Myocyte (in vitro differentiated cells): ENCODE measurements at places on chromosomes 16 and 17. TPM values are rescaled to one million over a fixed set of nuclear protein-coding genes. Genes with fewer than 3 reads are reported as not detected.

CD300E gene
- total RNA-seq, result not detected in 2 replicates

ASGR1 gene
- 0.13 TPM in 1 of 2 replicates, not detected in the other for total RNA-seq

CIAO3 gene
- total RNA-seq, result 39.2 TPM in 2 replicates

TEDC2 gene
- 5.7 and 10.4 TPM in 2 replicates for total RNA-seq

GRCh38 chr16:11410376-11411058, 65.3 kb downstream of the RMI2 start:
- DNase-seq, result no peak

- no peak for DNase-seq
These were observed 84.2 kb downstream of the WWOX start for GRCh38 chr16:78183437-78184237.

DNA sequence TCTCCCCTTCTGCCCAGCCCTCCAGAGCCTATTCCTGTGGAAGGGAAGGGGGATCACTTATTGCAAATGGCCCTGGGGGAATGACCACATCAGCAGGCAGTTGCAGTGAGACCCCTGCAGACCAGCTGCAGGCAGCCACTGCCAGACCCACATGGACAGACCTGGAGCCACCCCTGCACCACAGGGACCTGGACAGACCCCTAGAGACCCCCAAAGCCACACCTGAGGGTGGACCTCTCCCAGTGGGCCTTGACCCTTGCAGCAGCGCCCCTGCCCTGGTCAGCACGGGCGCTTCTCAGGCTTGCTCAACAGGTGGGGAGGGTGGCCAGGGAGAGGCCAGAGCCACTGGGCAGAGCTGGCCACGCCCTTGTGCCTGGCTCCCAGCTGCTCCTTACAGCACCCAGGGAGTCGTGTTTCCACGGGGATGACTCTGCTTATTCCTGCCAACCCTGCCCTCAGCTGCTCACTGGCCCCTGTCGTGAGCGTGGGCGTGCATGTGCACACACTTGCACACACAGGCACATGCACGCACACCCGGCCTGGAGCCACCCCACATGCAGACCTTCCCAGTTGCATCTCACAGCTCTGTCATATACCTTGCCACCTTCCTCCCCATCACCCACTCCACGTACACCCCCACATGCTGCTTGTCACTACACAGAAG, 1.3 kb upstream of the SCN4A start:
- DNase-seq, result peak; percentile 92

GRCh38 chr16:27792486-27793248, 242.7 kb downstream of the KATNIP start:
- DNase-seq, result no peak

DNA sequence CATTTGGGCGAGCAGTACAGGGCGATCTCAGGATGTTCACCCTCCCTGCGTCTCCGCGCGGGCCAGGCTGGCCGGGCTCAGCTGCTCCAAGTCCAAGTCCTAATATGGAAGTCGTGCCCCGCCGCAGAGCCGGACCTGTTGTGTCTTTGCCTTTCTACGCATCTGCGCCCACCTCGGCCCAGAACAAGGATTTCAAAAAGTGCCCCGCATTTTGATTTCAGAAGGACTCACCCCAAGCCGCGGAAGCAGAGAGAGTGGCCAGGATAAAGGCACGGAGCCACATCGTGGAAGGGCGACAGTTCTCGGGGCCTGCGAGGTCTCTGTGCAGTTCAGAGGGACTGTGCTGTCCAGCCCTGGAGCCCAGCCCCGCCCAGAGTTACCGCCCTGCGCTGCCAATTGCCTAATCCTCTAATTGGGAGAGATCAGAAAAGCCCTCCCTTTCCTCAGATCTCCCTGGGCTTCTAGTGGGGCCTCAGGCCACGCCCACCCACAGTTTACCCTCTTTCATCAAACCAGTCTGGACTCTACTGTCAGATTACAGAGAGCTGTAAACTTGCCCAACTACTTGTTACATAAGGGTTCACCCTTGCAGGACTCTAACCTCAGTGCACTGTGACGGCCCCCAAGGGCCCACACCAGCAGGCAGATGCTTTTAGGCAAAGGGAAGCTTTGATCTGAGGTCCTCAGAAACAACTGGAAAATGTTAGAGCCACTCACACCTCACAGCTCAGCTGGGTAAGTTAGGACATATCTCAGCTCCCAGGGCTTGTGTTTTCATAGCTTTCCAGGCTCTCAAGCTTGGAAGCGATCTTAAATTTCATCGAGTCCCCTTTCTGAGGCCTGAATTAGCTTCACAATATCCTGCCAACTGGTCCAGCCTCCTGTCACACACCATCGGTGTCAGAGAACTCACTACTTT, at the start of gene CES1:
Gene CES1, minus strand, starts transcription at position 324 of the 919 bp plus-strand sequence. Its CDS starts 41 bp downstream, at position 283.
- no peak for DNase-seq

DNA sequence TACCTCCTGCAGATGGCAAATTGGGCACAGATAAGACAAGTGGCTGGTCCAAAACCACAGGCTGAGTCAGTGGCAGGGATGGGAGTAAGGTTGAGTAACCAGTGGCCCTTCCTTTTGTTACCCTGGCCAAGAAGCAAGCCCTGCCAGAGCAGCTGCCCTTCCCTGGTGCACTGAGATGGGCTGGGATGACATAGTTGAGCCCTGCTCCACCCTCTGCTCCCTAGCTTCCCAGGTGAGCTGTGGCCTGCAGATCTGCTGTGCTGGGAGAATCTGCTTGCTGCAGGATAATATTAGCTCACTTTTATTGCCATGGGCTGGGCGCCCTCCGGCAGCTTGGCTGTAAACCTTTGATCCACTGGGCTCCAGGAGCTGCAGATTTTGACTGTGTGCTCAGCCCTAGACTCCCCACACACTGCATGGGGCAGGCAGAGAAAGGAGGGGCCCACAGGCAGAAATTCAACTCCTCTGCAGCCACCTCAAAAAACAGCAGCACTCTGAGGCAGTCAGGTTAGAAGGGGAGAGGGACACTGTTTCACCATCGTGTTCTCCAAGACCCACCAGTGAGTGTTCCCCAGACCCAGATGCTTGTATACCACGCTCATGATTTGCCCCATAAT, 101.8 kb downstream of the CBLN1 start:
- DNase-seq, result no peak

DNA sequence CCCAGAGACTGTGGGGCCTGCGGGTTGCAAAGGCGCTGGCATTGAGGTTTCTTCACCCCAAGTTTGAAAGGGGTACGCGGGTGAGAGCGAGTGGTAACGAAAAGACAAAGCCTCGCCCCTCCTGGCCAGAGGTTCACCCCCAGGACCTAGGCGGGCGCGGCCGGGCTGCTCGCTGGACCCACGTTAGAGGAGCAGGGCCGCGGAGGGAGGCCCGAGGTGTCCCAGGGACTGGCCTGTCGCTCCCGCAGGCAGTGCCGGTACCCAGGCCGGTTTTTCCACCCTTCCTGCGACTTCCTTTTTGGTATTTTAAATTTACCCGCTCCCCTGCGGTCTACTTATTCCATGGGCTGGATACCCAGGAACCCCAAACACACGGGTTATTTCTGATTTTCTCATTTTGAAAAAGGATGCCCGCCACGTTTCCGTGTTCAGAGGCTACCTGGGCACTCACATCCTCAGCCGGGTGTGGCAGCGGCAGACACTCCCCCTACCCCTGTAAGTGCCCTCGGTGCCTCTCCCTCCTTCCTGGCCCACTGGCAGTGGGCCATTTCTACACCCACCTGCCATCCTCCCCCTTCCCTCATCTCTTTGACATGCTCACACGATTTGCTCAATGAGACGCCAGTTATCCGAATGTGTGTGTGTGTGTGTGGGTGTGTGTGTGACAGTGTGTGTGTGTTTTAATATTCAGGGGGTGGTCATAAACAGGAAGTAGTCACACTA, 1.6 kb upstream of the FOXL1 start:
- no peak for DNase-seq

DNA sequence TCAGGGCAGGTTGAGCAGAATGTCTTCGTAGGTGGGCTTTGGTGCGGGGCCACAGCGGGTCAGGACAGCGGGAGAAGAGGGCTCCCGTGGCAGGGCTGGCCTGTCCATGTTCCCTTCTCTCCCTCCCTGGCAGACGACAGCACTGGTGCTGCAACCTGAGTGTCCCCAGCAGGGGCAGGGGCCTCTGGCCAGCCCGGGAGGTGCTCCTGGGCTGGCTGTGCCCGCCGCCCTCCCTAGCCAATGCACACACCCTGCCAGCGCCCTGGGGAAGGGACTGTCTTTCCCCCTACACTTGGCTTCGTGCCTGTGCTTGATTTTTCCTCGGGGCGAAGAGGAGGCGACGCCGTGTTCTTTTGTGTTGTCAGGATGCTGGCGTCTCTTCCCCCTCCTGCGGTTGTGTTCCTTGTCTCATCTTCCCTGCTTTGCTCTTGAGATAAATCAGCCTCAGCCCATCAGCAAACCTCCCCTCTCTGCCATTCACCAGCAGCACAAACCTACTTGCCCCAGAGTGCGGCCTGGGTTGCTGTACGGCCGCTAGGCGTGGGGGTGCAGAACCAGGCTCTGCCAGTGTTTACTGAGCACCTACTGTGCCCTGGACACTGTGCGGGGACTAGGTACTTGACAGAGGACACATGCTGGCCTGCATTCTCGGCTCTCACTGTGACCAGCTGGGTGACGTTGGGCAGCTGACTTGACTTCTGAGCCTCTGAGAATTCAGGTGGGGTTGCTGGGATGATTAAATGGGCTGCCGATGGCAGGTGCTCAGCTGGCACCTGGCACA, 237.3 kb upstream of the CIBAR2 start:
- no peak for DNase-seq

- no peak for DNase-seq
These were observed 40.1 kb downstream of the AKAP10 start for GRCh38 chr17:19937522-19937921.

GRCh38 chr16:1333149-1333812, at the start of gene BAIAP3:
BAIAP3 (plus strand) TSS chr16:1333645; CDS start chr16:1338550, 4,905 bp downstream.
- DNase-seq, result no peak

DNA sequence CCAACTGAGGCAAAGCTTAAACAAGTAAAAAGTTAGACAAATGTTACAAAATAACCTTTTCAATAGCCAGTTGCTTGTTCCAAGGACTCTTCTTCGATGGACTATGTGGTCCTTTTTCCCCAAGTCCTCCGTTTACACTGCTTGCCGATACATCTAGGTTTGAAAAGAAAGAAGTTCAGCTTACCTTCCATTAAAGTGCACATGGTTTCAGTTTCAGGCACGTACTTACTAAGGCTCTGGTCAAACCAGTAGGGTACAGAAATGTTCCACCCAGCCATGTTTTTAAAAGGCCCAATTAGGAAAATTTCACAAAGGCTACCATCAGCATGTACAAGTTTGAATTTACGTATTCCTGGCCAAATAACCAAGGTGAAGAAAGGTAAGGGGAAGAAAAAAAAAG, 2.1 kb downstream of the SRSF2 start:
- no peak for DNase-seq
